ENCODE measurements at places on chromosomes 7 and 10.

DNA sequence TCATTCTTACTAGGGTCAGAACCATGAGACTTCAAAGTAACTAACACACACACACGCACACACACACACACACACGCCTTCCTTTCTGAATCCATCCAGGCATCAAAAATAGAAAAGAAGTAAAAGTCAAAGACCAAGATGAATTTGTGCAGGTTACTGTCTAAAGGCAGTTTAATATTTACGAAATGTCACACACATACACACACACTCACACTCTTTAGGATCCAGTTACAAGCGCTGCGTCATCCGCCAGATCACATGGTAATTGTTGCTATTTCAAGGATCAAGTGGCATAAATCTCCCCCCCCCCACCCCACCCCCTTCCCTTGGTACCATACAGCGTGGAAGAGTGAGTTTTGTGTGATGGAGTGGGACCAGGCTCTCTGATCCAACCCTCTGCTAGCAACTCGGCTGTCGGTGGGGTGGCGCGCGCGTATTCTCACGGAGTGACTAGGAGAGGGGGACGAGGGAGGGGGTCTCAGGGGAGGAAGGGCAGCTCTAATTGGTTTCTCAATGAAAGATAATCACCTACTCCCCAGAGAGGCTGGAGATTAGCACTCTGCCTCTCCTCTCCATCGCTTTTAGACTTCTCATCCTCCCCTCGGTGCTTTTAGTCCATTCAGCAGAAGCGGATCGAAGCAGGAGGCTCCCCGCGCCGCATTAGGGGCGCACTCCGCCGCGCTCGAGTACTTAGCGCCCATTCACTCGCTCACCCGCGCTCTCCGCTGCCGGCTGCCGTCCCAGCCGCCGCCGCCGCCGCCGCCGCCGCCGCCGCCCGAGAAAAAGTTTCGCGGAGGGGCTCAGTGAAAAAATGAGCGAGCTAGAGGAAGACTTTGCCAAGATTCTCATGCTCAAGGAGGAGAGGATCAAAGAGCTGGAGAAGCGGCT lies 83.5 kb upstream of the PRKG1 start:
- no peak for DNase-seq

DNA sequence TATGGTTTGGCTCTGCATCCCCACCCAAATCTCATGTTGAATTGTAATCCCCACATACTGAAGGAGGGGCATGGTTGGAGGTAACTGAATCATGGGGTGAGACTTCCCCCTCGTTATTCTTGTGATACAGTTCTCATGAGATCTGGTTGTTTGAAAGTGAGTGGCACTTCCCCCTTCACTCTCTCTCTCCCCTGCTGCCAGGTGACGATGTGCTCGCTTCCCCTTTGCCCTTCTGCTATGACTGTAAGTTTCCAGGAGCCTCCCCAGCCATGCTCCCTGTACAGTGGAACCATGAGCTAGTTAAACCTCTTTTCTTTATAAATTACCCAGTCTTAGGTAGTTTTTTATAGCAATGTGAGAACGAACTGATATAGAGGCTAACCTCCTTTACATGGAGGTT lies 16.6 kb downstream of the PLPP4 start:
- no peak for DNase-seq

DNA sequence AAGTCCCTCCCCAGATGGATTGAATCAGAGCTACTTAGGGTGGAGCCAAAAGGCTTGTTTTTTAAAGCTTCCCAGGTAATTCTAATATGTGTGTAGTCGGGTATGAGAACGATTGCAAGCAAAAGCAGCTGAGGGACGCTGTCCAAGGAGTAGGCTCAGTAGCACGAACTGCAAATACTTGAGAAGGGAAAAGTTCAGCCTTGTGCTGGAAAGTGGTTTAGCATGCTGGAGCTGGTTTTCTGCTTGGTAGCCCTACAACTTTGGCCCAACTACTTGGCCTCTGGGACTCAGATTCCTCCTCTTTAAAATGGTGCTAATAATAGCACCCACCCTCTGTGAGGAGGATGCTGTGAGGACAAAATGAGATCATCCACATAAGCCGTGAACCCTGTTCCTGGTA lies 76.2 kb downstream of the AHR start:
- no peak for DNase-seq

DNA sequence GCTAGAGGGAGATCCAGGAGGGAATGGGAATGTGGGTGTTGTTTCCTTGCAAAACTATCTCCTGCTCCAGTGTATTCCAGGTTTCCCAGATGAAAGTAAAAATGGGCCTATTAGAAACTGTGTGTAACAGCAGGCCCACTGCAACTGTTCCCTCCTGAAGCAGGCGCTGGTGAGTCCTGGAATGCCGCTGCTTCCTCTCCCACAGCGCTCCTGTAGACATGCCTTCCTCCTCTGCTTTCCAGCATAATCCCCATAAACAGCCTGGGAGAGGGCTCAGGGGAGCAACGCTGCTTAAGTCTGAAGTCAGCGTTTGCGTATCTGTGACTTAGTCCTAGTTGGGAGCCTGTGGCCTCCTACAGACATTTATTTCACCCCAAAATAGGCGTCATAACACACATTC lies 551.0 kb upstream of the FOXK1 start:
- DNase-seq: no peak

- DNase-seq: peak; percentile 87
Observed at GRCh38 chr7:16114633-16115032, 306.7 kb downstream of the CRPPA start.

GRCh38 chr7:132092106-132092505 lies 484.2 kb downstream of the PLXNA4 start:
- DNase-seq: no peak

GRCh38 chr7:33792041-33792440 lies 113.3 kb upstream of the BMPER start:
- no peak for DNase-seq

- DNase-seq: no peak
Observed at GRCh38 chr7:100152404-100152803, 3.7 kb downstream of the LAMTOR4 start.

GRCh38 chr10:81000781-81001180 lies 463.1 kb downstream of the SH2D4B start:
- DNase-seq: no peak

GRCh38 chr10:102673819-102674511 lies 29.7 kb downstream of the TRIM8 start:
- peak; percentile 99 for DNase-seq

- no peak for DNase-seq
Observed at GRCh38 chr7:48084727-48085432, 4.2 kb upstream of the UPP1 start.

DNA sequence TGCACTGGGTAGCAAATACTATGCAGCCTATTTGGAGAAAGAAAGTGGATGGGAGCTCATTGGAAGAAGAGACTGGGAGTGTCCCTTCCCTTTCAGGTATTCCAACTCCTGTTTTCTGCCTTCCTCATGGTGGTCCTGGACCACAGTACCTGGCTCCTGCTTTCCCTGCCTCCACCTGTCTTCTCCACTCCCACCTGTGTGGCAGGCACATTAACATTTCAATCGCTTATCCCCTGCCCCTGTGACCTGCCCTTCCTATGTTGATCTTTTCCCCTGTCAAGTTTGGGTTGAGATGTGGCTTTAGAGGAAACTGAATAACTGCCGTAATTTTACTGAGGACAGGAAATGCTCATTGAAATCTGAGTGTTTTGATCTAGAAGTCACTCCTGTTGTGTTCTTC lies 415.8 kb upstream of the PODXL start:
- peak; percentile 33 for DNase-seq

DNA sequence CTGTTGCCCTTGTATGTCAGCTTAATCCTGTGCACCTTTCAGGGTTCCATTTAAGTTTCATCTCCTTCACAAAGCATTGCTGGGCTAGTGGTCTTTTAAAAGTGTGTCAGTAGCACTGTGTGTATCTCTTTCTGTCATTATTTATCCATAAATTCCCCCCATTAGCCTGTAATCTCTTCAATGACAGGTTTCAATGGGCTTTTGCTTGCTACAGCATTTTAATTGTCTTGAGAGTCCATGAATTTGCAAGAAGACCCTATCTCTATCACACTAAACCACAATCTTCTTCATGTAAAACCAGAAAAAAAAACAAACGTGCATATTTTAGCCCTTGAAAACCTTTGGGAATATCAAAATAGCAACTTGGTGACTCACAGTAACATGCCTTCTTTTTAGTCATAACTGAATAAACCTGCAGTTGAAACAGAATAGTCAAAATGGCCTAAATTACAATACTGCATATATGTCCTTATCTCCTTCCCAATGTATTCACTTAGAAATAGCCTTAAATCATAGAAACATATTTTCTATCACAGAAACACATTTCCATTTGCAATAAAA lies 118.6 kb downstream of the PON1 start:
- DNase-seq: no peak

DNA sequence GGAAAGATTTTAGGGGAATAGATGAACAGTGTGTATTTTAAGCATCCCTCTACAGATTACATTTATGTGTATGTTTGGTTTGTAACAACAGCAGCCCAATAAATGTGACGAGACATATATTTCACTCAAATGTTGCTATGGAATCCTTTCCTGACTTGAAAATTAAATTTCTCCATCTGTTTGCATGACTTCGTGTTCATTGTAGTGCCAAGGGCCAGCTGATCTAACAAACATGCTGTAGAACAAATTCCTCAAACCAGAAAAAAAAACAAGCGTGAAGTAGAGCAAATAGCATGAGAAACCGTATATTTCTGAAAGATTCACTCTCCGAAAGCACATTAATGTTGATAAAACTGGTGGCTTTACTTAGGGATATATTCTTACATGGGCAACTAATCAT lies 87.8 kb downstream of the NRCAM start:
- DNase-seq: no peak

DNA sequence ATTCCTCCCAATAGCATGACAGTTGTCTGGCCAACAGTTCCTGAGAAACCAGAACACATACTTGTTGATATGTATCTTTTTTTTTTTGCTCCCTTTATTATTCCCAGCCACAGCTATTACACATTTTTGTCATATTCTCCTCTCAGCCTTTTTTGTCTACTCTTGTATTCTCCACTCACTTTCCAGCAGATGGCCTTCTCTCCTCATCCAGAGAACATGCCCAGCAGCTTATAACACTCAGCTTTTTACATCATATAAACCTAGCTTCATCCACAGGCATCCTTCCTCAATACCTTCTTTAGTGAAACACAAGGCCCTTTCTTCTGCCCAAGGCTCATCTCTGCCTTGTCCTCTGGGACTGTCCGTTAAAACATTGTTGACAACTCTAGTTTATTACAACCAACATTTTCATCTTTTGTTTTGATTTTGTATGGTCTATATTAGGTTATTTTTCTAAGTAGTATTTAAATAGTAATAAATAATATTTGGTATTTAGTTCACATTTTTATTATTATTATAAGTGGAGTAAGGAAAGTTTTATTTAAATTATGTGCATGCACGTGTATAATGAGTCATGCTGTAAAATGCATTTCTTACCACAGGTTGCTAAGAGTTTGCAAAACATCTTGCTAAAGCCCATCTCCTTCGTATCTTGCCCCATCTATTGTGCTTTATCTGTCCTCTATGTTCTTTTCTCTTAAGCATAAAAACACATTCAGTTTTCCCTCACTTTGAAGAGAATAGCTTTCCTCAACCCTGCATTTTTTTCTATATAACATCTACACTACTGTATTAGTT lies 101.5 kb downstream of the ORC5 start:
- no peak for DNase-seq

DNA sequence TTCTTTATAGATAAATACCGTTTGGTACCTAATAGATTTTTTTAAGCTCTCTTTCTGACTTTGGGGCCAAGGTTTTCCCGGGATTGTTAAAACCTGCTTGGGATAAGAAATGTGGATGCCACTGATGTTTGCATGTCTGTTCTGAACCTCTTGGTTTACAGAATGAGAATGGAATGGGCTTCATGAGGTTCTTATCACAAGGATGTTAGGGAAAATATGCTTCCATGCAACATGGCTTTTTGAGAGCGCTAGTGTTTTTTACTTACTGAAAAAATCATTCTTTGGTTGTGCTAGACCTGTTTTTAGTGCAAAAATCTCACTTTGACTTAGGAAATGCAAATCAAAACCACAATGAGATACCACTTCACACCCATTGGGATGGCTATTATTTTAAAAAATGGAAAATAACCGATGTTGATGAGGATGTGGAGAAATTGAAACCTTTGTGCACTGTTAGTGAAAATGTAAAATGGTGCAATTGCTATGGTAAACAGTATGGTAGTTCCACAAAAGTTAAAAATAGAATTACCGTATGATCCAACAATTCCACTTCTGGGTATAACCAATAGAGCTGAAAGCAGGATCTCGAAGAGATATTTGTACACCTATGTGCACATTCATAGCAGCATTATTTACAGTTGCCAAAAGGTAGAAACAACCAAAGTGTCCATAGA lies 38.9 kb downstream of the TSPAN14 start:
- DNase-seq: no peak

GRCh38 chr10:107083388-107084009 lies 81.0 kb downstream of the SORCS1 start:
- DNase-seq: no peak

GRCh38 chr7:82230811-82231581 lies 212.6 kb downstream of the CACNA2D1 start:
- no peak for DNase-seq

DNA sequence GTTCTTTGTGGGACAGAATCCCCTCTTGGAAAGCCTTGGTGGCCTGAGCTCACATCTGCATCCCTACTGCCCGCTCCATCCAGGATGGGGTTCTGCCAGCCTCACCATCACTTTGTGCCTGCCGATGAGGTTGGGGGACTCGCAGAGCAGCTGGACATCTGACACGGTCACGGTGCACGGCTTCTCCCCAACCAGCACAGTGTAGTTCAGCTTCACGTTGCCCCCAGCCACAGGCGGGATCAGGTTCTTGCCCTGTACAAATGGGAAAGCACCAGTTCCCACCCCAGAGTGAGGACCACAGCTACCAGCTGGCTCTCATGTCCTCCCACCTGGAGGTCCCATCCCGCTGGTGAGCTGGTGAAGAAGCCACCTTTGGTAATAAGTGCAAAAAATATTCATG lies 395.8 kb downstream of the PLXNA4 start:
- no peak for DNase-seq

- DNase-seq: no peak
Observed at GRCh38 chr7:77727936-77728701, 31.9 kb downstream of the RSBN1L start.

- no peak for DNase-seq
Observed at GRCh38 chr7:7738622-7739021, 20.2 kb upstream of the RPA3 start.

DNA sequence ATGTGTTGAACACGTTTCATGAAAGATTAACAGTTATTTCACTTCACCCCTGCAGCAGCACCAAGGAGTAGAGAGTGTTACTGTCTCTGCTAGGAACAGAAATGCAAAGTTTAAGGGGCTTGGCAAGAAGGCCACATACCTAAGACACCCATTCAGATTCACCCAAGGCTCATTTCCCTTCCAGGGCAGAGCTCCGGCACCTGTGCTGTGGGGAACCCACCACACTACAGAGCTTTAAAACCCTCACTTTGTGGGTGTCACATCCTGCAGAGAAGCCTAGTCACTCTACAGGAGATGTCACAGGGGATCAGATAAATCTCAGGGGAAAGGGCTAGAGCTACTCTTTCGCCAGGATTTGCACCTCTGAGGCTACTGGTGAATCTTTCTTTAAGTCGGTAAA lies 176.1 kb upstream of the KLF6 start:
- peak; percentile 63 for DNase-seq

- no peak for DNase-seq
Observed at GRCh38 chr10:32386623-32387260, 39.8 kb upstream of the EPC1 start.

GRCh38 chr7:68224041-68224741 lies 1227.6 kb downstream of the TYW1 start:
- no peak for DNase-seq
